NCI-H460 (cell line): ENCODE measurements at places on chromosomes 2 and 18. TPM values are rescaled to one million over a fixed set of nuclear protein-coding genes. Genes with fewer than 3 reads are reported as not detected.

DNA sequence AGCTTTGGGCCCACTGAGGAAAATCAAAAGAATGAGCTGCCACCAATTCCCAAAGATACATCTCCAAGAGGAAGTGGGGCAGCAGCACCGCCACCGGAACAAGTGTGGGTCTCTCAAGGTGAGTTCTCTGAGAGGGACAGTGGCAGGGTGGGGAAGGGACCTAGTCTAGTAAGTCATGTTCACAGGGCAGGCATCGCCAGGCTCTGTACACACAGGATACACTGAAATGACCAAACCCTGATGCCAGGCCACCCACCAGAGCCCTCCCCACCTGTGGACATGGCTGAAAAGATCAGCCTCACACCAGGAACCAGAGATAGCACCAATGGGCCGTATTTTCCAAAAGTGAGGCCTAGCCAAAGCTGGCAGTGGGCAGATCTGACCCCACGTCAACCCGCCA, 108.2 kb upstream of the SMAD2 start:
- DNase-seq: no peak

- no peak for DNase-seq
These were observed 14.5 kb downstream of the DNAJC27 start for GRCh38 chr2:24957221-24957620.

GRCh38 chr2:134657650-134658250, 61.0 kb downstream of the TMEM163 start:
- DNase-seq: peak; percentile 6

- no peak for DNase-seq
These were observed 1009.9 kb upstream of the KLHL29 start for GRCh38 chr2:22375096-22375495.

DNA sequence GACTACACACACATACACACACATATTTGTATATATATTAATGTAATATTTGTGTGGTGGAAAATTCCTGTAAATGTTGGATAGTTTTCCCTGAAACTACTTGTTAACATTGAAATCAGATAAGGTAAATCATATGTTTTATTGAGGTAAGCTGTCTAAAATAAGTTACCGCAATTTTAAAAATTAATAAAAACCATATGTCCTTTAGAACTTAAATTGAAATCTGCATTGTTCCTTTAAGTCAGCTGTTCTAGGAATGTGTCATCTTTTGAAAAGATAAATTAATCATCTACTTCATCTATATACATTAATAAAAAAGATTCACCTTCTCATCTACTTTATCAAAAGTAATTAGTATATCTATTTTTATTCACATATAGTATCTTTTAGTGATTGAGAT, 102.0 kb downstream of the CSRNP3 start:
- no peak for DNase-seq

DNA sequence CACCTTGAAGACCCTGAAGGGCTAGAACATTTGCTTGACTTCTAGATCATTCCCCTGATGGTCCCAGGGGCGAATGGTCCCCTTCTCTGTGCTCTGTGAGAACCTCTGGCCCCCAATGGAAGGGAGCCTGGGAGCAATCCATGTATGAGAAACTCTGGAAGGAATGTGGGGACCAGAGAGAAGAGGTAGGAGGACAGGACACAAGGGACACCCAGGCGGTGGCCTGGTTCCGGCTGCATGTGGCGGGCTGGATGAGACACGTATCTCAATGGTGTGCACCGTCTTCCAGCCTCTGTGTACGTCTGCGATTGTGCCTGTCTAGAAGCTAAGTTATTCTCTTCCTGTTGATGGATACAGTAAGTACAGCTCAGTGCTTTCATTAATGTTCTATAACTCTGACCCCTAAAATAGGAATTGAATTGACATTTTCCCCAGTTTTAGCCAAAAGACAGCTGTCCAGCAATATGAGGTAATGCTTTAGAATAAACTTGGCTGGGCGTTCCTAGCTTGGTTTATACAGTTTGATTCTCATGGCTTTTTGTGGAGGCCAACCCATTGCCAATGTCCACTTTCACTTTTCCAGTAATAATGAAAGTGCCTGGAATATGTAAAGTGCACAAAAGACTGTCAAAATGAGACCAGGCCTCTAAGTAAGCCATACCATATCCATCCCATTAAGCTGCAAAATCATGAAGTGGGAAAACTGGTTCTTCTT, 30.1 kb upstream of the COPS8 start:
- no peak for DNase-seq

GRCh38 chr2:231795525-231796327, 9.5 kb downstream of the COPS7B start:
- peak; percentile 82 for DNase-seq

DNA sequence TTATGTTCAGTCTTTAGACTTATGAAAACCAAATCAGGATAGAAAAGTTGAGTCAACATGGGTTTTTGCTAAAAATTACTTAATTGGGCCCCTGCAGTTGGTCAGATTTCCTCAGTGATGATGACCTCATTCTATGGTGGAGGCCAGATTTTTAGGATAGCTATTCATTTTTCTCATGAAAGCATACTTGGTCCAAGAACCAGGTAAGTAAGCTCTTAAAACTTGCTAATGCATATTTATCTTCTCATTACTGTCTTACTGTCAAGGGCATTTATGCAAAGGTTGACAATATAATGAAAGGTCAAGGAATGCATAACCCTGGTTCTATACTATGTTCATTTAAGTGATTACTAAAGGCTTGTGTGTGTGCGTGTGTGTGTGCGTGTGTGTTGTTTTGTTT, 650.6 kb downstream of the SATB2 start:
- DNase-seq: no peak

GRCh38 chr2:98004047-98004446, 8.3 kb upstream of the TMEM131 start:
- DNase-seq: no peak

GRCh38 chr2:181946444-181947127, 39.1 kb upstream of the PPP1R1C start:
- no peak for DNase-seq

ITGB6 gene
- total RNA-seq: not detected in 2 replicates

OTOS gene
- not detected in 2 replicates for total RNA-seq
